Jurkat, Clone E6-1 (cell line): ENCODE measurements at places on chromosomes 5 and 9.
A peak's percentile ranks its signal among the peaks of the same experiment; 100 is the strongest.

- DNase-seq, result no peak
These were observed 69.3 kb downstream of the PTPN3 start for GRCh38 chr9:109428854-109429253.

DNA sequence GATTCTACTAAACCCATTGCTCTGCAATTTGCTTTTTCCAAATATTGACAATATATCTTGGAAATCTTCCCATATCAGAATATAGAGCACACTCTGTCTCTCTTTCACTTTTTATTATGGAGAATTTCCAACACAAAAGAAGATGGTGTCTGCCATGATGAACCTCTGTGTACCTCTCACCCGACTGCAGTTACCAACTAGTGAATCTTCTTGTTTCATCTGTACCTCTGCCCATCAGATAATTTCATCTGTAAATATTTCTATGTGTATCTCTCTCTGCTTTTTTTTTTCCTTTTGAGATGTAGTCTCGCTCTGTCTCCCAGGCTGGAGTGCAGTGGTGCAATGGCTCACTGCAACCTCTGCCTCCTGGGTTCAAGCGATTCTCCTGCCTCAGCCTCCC lies 62.8 kb downstream of the NTNG2 start:
- DNase-seq, result no peak

DNA sequence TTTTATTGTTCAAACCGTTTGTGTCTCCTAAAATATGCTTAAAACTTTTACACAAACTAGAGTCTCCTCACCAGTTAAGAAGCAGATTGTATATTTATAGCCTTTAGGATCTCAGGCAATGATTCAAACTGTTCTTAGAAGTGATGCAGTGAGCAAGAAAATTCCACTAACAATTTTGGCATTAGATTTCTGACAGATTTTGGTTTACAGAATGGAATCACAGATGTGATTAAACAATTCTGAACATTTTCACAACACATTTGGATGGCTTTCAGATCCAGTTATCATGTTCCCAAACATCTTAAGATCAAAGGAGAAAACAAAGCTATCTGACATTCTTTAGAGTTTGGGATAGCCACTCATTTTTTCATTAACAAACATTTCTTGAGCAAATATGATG lies 181.7 kb upstream of the RIOK2 start:
- no peak for DNase-seq

DNA sequence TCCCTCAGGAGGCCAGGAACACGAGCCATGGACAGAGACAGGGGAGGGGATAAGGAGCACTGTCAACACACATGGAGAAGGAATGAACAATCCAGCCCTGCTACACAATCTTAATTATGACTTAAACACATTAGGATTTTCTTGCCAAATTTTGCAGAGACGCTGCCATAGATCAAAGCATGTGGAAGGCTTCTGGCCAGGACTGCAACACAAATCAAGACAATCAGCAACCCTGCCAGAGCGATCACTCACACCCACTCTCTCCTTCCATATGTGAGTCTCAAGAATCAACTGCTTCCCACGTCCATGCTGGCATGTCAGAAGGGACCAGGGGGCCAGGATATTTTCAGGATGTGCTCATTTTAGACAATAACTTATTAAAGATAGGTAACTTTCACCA lies 85.6 kb downstream of the ROR2 start:
- no peak for DNase-seq

- DNase-seq, result no peak
These were observed 7.6 kb downstream of the C9orf72 start for GRCh38 chr9:27565696-27566095.

DNA sequence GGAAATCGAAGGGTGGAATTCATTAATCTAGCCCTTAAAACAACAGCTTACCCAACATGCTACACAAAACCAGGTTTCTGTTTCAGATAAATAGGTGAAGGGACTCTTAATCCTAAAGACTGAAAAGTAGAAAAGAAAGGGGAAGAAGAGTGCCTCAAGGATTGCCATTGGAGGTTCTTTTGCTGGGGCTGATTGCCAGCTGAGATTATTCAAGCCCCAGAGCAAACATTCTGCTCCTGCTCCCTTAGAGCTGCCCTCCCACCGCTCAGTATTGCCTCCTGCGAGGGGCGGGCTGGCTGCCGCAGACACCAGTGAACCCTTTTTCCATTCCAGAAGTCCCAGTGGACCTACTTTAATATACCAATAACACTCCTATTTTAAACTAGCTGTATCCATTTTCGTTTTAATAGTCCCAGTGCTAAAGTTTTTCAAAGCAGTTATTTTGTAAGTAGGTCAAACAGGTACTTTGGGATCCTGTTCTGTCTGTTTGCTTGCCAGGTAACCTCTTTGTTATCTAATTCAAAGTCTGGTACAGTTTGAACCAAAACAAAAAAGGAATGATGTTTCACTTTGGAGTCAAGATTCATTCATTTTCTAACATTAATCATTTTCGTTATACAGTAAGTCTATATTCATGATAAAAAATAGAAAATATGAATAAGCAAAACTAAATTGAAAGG lies 38.6 kb downstream of the HMGCS1 start:
- DNase-seq, result no peak

DNA sequence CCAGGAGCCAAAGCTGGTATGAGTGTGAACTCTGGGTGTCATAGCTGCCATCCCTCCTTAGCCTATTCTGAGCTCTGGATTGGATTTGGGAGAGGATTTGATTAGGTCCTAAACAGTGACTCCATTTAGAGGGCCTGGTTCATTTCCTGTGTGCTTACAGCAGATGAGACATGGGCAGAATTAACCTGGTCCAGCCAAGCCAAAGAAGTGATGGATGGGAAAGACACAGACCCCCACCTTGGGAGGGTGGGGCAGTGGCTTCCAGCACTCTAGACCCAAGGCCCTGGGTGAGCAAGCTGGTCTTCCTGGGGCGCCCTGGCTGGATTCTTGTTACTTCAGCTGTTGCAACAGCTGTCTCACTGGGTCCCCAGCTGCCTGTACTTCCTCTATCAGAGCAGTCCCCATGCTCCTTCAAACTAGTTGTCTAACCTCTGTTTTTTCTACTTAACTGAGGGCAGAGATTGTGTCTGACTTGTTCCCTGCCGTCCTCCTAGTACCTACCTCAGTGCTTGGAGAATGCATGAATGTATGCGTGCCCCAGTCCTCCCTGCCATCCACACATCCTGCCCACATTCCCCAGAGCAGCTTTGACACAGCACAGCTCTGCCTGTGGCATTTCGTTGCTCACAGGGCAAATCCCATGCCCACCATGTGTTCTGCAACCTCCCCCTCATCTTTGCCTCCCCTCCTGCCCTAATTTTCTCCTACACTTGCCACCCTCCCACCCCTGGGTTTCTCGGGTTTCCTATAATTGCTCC lies 115.9 kb downstream of the RGS3 start:
- DNase-seq, result peak; percentile 49

GRCh38 chr5:157269761-157270272 lies 3.9 kb downstream of the CYFIP2 start:
- no peak for DNase-seq

- DNase-seq, result no peak
These were observed 1.4 kb downstream of the PDE4D start for GRCh38 chr5:59891962-59892643.

GRCh38 chr5:43068037-43068436 lies 27.9 kb upstream of the ANXA2R start:
- DNase-seq, result no peak

GRCh38 chr5:172902497-172903472 lies 56.4 kb upstream of the RPL26L1 start:
- DNase-seq, result no peak

DNA sequence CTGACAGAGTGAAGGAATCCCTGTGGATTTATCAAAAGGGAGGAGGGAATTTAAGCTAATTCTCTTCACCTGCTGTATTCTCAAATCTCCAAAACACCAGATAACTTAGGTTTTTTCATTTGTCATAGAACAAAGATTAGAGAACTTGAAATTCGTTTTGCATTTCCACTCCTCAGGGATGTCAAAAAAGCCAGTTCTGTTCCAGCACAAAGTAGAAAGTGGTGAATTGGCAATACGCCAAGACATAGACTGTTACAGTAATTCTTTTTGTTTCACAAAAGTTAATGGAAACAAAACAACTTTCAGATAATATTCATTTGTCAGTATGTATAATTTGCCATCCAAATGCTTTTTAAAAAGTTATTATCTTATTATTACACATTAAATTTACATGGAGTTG lies 15.0 kb downstream of the S1PR3 start:
- DNase-seq, result no peak

DNA sequence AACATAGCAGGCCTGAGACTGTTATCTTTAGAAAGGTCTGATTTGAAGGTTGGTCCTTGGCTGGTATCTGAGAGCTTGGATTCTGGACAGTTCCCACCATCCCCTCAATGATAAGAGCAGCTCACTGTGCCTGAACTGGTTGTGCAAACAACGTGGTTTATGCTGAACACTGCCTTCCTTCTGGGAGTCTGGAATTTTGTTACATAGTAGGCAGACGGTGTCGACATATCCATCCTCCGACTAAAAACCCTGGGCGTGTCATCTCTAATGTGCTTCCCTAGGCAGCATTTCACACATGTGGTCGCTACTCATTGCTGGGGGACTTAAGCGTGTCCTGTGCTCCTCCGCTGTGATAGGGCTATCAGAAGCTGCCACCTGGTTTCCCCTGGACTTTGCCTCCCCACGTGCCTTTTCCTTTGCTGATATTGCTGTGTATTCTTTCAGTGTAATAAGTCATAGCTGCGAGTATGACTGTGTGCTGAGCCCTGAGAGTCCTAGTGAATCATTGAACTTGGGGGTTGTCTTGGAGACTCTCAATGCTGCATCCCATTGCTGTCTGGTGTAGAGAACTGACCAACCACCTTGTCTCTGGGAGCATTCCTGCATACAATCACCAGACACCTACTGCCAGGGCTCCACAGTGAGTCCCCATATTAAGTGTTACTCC lies 119.1 kb upstream of the TBC1D2 start:
- DNase-seq, result no peak

DNA sequence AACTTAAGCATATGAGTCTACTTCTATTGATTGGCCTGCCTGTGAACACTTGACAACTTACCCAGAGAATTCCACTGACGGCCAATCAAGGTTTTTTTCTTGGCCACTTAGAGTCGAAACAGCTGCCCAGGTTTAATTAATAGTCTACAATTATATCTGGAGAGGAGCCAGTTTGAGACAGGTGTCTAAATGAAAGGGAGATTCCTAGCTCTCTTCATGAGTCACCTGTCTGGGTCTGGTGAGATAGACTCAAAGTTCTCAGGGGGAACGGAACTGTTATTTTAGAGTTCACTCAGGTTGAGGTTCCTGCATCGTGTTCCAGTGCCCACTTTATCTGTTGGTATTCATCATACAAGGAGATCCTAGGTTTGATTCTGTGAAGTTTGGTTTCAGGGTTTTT lies 111.0 kb downstream of the CD180 start:
- no peak for DNase-seq

- no peak for DNase-seq
These were observed 47.5 kb upstream of the ADRB2 start for GRCh38 chr5:148778882-148779281.

DNA sequence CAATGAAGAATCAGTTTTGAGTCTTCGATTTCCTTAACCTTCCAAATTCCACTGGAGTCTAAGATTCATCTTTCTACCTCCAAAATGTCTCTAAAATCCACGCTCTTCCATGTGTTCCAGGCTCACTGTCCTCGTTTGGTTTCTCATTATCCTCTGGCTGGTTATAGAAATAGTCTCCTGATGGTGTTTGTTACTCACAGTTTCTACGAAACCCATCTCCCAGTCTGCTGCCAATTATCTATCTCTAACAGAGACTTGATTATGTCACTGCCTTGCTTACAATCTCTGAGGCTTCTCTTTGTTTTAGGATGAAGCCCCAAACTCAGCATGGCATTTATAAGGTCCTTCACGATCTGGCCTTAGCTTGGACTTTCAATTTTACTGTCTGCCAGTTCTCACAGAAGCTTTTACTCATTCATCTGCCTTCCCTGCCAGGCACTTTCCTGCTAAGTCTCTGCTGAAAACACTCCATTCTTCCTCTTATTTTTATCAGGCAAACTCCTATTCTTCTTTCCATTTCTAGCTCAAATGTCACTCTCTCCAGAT lies 339.6 kb upstream of the SGCD start:
- DNase-seq, result no peak

GRCh38 chr5:102611312-102611711 lies 112.5 kb upstream of the SLCO6A1 start:
- no peak for DNase-seq

DNA sequence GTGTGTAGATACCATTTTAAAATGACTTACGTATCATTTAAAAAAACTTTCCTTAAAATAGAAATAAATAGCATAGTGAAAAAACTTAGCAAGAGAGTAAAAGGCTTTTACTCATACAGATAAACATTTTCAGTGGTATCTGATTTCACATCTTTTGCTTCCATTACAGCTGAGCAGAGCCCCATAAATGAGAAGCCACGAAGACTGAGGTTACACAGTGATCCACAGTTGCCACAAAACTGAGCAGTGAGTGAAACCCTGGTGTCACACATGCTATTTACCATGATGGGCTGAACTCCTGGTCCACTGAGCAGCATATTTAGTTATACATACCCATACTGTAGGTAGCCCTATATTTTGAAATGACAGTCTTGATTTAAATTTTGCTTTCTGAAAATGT lies 401.2 kb downstream of the KIAA0825 start:
- no peak for DNase-seq

DNA sequence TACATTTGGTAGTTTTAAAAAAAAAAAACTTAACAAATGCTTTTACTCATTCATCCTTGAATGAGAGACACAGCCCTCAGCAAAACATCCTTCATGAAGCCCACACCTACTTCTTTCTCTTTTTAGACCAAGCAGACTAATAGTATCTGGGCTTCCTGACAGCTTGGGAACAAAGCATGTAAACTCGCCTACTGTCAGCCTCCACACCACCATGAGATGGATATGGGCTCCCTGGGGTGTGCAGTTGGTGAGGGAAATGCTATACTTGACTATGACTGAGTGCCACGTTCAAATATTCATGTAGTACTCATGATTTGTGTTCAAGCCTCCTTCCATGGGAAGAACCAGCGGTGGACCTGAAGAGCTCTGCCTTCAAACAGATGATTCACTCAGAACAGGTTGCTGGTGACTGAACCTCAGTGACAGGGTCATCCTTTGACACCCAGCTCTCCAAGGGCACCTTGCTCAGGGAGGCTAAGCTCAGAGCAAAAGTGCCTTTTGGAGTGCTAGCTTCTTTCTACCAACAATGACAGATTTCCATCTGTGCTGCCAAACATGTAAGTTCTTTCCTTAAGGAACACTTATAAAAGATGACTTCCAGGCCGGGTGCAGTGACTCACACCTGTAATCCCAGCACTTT lies 36.8 kb downstream of the SLC22A5 start:
- DNase-seq, result no peak

DNA sequence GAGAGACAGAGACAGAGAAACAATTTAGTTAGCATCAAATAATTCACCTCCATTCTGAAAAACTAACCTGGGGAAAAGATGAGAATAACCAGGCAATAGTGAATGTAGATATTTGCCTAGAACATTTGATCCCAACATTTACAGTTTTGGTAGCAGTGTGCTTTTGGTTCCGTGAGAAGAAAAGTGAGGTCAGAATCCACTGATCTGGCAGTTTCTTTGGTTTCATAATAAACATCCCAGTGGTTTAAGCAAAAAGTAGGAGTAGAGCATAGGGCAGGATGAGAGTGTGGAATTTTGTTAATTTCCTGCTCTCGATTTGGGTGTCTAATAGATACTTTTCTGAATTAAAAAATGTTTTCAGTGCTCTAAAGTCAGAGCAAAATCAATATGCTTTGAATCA lies 887.0 kb downstream of the NR2F1-AS1 start:
- no peak for DNase-seq
